ENCODE measurements at places on chromosomes 5 and 9.
A peak's percentile ranks its signal among the peaks of the same experiment; 100 is the strongest.

- no peak for DNase-seq
Measured at GRCh38 chr9:120846251-120846889, 3.6 kb upstream of the PSMD5 start.

GRCh38 chr9:125472562-125472925 is 210.9 kb downstream of the GAPVD1 start:
- DNase-seq, result no peak

DNA sequence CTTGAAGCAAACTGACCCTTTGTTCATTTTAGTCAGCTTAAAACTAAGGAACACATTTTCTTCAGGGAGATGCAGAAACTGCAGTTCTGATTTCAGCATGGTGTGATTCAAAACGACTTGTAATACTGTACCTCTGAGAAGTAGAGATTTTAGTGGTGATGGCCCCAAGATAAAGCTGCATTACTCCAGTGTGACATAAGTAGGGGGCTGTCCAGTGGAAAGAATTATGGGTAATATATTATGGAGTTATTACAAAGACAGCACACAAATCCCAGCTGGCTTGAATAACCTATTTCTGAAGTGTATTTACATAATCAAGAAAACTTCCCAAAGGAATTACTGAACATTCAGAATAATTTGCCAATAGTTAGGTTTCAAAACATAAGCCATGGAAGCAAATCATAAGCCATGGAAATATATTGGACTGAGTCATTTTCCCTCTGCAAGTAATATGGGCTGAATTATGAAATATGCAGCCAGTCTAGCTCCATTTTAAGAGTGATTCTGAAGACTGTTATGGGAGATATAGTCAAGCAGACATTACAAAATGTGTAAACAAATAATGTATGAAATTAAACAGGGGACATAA is 133.7 kb upstream of the FBXL17 start:
- DNase-seq, result peak; percentile 17

GRCh38 chr9:129923589-129923988 is 88.3 kb downstream of the USP20 start:
- DNase-seq, result no peak

GRCh38 chr9:95766906-95767305 is 108.6 kb upstream of the ERCC6L2 start:
- DNase-seq, result no peak

DNA sequence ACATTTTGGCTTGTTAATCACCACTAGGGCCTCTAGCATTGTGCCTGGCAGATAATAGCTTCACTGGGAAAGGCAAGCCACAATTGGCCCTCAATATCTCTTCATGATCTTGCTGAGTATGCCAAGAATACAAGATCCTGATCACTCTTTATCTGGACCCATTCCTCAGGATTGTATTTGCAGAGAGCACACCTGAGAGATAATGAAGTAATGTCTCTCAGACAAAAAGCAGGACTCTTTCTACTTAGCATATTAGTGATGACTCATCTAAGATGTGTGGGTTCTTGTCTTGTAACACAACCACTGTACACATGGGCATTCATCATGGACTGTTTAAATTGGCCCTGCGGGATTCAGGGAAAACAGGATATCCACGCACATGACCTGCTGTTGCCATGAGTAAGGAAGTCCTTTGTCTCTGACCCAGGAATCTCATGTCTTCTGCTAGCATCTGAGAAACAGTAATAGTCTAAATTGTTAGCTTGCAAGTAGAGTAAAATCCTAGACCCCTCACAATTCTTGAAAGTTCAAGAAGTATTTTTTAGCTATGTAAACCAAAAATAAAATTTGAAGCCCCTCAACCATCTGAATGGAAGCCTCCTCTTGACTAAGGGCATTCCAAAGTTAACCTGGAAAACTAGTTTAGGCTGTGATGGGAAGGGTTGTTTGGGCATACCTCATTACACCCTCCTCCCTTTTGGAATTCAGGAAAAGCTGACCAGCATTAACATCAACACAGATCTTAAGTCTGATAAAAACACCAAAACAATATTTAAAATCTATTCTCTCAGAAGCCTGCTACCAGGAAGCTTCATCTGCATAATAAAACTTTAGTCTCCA is 28.0 kb upstream of the NFIL3 start:
- peak; percentile 18 for DNase-seq

- DNase-seq, result no peak
Measured at GRCh38 chr5:148090146-148090772, 26.5 kb downstream of the SPINK5 start.

GRCh38 chr9:35914301-35914807 is 5.1 kb downstream of the SPAAR start:
- DNase-seq, result peak; percentile 25

DNA sequence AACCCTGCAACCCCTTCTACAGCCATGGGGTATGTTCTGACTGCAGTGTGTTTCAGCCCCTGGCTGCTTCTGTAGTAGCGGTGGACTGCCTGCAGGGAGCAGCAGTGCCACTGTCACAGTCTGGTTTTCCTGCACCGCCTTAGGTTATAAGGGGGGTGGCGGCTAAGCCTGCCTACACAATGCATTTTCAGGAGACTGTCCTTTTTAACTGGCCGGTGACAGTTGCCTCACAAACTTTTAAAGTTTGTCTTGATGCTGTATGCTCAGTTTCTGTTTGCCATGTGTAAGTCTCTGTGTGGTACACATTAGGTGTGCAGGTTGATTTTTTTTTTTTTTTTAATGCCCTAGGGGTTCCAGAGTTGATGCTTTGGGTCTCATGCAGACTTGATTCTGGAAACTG is 53.0 kb downstream of the NUP214 start:
- peak; percentile 65 for DNase-seq

- no peak for DNase-seq
Measured at GRCh38 chr5:41935544-41935943, 10.5 kb downstream of the FBXO4 start.

DNA sequence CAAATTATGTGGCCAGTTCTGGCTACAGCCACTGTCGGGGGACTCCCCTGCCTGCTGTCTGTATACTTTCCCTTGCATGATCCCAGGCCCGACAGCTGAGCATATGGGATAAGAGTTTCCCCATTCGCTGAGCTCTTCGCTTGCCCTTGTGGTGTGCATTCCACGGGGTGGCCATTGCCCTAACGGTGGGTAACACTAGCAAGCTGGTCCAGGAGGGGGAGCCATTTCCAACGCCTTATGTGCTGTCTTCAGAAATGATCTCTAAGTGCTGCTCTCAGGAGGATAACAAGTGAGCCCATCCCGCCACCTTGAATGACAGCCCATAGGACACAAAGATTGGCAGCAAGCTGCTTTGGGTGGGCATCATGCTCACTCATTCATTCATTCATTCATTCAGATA is 190.9 kb downstream of the FSTL4 start:
- DNase-seq, result no peak

- no peak for DNase-seq
Measured at GRCh38 chr5:660491-661030, 32.6 kb downstream of the TPPP start.

GRCh38 chr5:78624011-78624541 is 24.5 kb downstream of the LHFPL2 start:
- no peak for DNase-seq

- no peak for DNase-seq
Measured at GRCh38 chr5:145777445-145778063, 57.6 kb downstream of the PRELID2 start.

GRCh38 chr5:4083591-4084337 is 488.1 kb downstream of the IRX1 start:
- DNase-seq, result peak; percentile 53

GRCh38 chr5:105817416-105817815 is 1853.3 kb downstream of the EFNA5 start:
- no peak for DNase-seq

GRCh38 chr5:7398596-7399280 is 2.8 kb downstream of the ADCY2 start:
- DNase-seq, result no peak

GRCh38 chr9:128470560-128470959 is 14.8 kb downstream of the ODF2 start:
- DNase-seq, result peak; percentile 57

GRCh38 chr9:128068386-128069205 is 564 bp downstream of the SLC25A25 start:
- no peak for DNase-seq

- DNase-seq, result peak; percentile 18
Measured at GRCh38 chr9:70043689-70044489, at the start of gene MAMDC2. Gene MAMDC2 (plus strand): TSS chr9:70043848. CDS start chr9:70044198, 350 bp downstream.

GRCh38 chr9:133690081-133690561 is 48.0 kb downstream of the SARDH start:
- no peak for DNase-seq

DNA sequence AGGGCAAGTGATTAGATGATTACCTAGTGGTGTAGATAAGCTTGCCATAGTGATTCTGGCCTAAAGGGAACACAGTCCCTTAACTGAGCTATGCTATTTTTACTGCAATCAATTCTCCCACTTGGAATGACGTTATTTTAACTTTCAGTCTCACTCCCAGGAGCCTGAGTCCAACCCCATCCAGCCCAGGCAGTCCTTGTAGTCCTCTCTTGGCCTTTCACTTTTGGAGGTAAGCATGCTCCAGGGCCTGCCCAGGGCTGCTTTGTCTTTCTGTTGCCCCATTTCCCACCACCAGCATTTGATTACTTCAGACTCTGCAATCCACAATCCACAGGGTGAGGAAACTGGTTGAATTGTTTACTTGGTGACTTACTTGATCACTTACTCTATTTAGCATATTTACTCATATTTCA is 233.0 kb downstream of the CD180 start:
- DNase-seq, result peak; percentile 23

GRCh38 chr5:77669677-77670076 is 31.2 kb upstream of the OTP start:
- no peak for DNase-seq

- DNase-seq, result no peak
Measured at GRCh38 chr5:154359221-154359573, 86.6 kb upstream of the SAP30L start.

- no peak for DNase-seq
Measured at GRCh38 chr9:111919875-111920274, 23.3 kb downstream of the UGCG start.

- DNase-seq, result peak; percentile 84
Measured at GRCh38 chr5:151081431-151082281, 822 bp upstream of the TNIP1 start.

- DNase-seq, result peak; percentile 15
Measured at GRCh38 chr9:130932255-130933079, 6.6 kb downstream of the FIBCD1 start.

DNA sequence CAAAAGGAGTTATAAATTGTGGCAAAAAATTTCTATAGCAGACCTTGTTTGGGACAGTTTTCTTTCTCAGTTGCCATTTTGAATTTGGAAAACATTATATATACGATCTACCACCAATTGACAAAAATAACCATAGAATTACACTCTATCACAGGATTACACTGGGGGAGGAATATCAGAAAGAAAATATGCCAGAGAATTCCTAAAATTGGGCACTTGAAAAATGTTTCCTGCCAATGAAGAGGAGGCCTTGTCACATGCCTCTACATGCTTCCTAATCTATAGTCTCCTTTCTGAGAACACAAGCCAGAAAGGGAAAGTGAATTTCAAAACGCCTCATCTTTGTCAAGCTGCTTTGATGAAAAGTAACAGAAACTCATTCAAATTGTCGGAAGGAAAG is 78.5 kb upstream of the DNAH5 start:
- no peak for DNase-seq

DNA sequence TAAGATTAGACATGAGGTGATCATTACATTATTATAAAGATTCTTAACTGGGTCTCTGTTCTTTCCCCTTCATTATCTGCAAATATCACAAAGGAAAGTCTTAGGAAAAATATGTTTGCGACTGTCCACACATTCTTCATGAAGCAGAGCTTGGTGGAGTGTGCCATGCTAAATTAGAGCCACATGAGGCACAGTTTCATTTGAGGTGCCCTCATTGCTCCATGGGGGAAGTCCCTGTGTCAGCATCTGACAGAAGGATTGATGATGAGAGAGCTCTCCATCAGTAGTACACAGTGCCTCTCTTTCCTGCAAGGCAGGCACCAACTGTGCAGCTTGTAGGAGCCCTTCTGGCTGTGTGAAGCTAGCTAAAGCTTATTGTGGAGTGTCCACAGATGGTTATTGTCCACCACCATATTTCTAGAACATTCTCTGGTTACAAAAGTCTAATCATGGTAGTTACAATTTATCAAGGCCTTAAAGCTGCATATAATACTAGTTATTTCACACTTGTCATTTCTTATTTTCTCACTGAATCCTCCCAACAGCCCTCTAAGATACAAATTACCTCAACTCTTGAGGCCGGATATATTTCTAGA is 63.9 kb downstream of the C9orf152 start:
- no peak for DNase-seq

DNA sequence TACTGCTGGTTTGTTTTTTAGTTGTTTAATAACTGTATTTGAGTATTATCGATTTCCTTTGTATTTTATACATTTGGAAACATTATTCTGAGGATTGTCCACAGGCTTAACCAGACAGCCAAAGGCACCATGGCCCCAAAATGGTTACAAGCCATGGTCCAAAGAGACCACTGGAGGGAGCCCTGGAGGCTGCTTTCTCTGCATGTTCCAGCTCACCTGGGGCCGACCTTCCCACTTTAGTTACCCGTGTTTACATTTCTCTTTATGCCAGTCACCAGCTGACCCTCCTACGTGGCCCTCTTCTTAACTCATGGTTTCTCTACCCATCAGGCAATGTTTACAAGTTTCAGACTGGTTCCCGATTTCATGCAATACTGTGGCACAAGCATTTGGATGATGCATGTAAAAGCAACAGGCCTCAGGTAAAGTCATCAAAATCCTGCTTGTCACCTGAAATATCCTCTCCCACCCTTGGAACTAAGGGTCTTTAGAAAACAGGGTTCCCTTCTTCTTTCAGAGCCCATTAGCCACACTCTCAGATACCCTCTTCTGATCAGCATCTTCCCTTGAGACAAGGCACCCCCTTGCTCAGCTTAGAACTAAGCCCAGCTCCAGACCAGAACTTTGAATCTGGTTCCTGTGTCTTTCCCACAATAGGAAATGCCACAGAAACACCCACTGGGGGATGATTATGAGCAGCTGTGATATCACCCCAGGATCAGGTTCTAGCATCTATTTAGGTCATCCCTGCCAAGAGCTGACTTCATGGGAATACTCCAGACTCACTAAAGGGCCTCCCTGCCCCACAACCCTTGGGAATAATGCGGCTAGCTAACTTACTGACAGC is 49.9 kb upstream of the GARNL3 start:
- DNase-seq, result peak; percentile 71

DNA sequence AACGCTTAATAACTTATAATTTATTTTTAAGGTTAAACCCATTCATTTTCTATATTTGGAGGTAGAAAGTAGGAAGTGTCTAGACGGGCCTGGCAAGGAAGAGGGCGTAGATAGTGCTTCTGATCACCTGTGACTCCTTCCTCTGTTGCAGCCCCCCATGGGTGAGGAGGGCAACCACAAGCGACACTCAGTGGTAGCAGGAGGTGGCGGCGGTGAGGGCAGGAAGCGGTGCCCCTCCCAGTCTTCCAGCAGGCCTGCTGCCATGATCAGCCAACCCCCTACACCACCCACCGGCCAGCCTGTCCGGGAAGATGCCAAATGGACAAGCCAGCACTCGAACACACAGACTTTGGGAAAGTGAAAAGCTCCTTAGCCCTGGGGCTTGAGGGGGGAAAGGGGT is 36.7 kb downstream of the FAXDC2 start:
- DNase-seq, result no peak

GRCh38 chr5:1384521-1384920 is 39.6 kb upstream of the CLPTM1L start:
- DNase-seq, result no peak
